Ecto neural progenitor cell (in vitro differentiated cells): ENCODE measurements at places on chromosomes 1 and 21.
A peak's percentile ranks its signal among the peaks of the same experiment; 100 is the strongest.

GRCh38 chr1:193348769-193349535, 162.5 kb upstream of the B3GALT2 start:
- no peak for DNase-seq

DNA sequence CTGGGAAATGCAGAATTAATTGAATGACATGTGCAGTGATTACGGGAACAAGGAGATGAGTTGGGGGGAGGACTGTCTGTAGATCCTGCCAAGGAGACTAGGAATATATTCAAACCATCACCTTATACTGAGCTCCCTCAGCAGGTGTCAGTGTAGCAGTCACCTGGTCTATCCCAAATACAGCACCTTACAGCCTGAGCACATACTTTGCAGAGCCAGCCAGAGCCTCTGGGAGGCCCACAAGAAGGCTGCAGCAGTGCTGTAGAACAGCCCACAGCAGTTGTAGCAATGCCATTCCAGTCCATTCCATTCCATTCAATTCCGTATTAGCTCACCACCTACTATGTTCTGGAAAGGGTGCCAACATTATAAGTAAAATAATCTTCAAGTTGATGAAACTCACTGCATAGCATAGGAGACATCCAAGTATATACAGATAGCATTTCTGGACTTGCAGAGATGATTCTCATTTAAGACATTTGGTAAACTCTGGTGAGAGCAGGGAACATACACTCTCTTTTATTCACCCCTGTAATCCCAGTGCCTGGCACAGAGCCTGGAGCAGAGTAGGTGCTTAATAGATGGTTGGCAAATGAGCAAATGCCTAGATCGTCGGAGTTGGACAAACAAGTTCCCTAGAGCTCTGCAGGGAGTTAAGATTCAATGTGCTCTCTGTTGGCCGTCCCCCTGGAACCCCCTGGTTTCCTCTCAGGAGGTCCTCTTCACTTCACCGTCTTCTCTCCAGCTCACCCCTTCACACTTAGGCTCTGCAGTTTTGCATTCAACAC, 44.7 kb downstream of the KCNC4 start:
- DNase-seq: peak; percentile 13

DNA sequence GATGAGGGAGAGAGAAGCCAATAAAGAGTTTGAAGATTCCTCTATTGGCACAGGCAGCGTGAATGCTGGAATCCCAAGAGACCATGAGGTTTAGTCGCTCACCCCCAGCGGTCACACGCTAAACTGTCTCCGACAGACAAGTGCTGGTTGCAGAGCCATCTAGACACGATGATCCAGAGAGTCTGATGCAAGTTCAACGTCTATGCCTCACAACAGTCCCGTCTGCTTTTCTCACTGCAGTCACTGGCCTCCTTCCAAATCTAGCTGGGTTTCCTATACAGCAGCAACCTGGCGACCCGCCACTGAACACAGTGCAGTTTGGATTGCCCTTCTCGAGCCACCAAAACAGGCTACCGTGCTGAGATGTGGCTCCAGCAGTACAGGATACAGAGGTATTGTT, 98.6 kb upstream of the KRTAP19-8 start:
- DNase-seq: no peak

- DNase-seq: no peak
These were observed 433.4 kb upstream of the CAMK1G start for GRCh38 chr1:209150114-209150513.
